ENCODE measurements at places on chromosomes 12 and 14.

DNA sequence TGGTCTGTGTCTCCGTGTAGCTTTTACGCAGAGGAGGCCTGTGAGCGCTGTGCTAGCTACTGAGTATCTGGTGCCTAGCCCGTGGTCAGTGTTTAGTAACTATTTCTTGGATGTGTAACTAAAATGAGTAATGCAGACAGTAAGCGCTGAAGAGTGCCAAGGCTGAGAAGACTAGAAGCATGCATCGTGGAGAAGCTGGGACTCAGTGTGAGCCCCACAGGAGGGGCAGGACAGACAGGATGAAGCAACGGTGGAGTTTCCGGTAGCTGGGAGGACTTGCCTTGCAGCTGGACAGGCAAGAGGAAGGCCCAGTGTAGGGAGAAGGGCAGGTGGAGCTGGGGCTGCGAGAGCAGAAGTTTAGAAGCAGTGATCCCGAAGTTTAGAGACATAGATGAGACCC lies 233.4 kb upstream of the FKBP4 start:
- no peak for DNase-seq

- DNase-seq, result peak; percentile 60
These were observed 569 bp upstream of the RGS6 start for GRCh38 chr14:71931492-71932228.

DNA sequence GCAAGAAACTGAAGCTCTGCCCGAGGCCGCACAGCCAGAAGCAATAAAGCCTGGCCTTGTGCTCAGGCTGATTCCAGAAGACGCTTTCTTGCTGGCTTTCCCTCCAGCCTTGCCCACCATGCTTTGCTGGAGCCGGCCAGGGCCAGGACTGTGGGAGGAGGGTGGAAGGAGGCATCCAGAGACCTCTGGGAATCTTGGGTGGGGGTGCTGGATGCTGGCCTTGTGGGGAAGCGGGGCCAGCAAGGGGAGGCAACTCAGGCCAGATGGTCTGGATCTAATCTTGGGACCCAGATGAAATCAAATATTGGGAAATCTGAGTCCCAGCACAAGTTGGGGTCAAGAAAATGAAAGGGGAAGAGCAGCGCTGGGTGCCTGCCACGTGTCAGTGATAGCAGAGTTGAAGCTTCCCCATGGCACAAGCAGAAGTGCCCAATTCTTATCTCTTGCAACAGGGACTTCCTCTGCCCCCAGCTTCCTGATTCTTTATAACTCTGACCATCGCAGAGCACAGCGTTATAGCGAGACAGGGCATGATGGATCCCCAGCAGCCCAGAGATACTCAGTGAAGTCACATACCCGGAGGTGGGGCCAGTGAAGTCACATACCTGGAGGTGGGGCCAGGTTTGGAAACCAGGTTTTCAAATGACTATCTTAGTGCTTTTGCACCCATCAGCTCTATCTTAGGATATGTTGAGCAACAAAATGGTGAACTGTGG lies 6.4 kb upstream of the RABGGTA start:
- DNase-seq, result peak; percentile 61

GRCh38 chr14:99257122-99257672 lies 14.8 kb downstream of the BCL11B start:
- no peak for DNase-seq

DNA sequence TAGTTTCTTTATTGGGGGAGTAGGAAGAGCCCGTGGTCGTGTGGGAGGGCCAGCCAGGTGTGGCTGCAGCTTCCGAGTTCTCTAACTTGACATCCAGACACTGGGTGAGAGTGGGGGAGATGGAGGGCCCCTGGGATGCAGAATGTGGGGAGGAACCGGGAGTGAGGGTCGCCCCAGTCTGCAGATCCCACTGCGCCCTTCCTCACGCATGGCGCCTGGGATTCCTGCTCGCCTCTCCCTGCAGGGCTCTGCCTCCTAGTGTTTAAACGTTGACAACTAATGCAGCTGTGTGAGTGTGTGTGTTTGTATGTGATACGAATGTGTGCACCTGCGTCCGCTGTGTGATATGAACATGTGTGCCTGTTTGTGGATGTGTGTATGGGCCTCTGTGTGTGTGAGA lies 34.6 kb downstream of the FZD10 start:
- DNase-seq, result no peak

Data from right cardiac atrium (tissue), 5 donors.